ENCODE measurements at places on chromosomes 7 and 10.
A peak's percentile ranks its signal among the peaks of the same experiment; 100 is the strongest.

- no peak for DNase-seq
These were observed 130.0 kb downstream of the ARID5B start for GRCh38 chr10:62031507-62031906.

DNA sequence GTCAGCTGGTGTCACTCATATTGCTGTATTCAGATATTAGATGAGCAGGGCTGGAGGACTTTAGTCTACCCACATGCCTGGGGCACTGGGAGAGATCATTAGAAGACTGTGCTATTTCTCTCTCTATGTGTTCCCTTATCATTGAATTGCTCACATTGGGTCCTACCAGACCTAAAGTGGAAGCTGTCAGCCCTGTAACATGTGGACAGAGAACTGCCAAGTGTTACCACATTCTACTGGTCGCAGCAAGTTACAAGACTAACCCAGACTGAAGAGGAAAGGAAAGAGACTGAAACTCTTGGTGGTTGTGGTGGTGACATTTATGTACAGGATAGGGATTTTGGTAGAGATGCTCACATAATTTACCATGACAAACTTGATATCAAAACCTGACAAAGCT lies 627.1 kb upstream of the FZD8 start:
- DNase-seq: no peak

DNA sequence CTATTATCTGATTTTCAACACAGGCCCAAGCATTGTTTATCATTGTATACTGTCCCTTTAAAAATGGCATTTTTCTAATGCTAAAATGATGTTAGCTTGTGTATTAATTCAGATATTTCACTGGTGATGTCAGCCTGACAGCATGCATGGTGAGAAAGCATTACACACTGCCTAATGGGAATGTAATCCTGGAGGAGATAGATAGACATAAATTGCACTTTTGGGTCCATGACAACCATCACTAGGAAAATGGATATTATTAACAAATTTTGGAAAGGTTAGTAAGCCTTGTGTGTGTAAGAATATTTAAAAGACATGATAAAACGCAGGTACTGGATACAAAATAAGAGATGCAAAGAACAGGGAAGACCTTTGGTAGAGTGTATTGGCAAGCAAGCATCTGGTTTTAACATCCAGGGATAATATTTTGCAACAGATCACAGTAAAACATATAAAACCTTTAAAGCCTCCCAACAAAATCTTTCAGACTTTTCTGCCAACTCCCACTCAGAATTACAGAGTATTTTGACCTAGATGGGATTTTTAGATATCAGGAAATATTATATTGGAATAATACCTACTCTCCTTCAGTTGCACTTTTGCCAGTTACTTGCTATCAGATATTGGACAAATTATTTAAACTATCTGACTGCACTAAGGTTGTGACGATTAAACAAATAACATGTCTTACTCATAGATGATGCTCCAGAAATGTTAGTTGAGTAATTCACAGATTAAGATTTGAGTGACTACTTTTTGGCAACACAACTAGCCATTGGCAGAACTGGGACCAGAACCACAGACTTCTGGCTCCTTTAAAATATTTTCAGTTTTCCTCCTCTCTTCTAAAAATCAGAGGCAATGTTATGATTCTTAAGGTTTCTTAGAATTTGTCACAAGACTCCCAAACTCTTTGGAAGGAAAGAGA lies 291.6 kb upstream of the SEMA3C start:
- no peak for DNase-seq

DNA sequence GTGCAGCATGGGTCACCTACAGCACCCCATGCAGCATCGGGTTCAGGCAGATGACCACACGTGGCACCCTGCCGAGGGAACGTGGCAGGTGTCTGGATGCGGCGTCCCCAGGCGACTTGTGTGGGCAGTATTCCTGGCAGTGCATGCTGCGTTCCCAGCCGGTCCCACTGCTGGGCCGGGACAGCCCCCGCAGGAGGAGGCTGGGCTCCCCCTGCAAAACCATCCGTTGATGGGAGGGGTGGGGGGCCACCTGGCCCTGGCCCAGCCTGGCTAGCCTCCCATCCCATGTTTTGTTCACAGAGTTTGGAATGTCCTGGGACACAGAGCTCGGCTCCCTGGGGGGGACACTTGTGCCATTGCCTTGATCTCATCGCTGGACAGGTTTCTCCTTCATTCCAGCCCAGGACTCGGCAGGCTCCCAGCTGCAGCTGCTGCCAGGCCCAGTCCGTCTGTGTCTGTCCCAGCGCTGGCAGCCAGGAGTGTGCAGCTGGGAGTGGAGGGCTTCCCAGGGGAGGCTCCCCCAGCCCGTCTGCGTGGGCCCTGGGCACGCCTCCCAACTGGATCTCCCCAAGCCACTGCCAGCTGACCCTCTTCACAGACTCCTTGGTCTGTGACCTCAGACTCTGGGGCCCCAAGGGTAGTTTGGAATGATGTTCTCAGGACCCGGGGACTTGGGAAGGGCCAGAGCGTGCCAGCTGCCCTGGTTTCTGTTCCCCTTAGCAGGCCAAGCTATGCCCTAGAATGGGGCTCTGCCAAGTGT lies 32.6 kb downstream of the TMEM270 start:
- DNase-seq: no peak

- DNase-seq: peak; percentile 55
These were observed 27.6 kb upstream of the RNF32 start for GRCh38 chr7:156612930-156613329.

- DNase-seq: no peak
These were observed 11.8 kb downstream of the ZAN start for GRCh38 chr7:100745184-100745583.

- DNase-seq: no peak
These were observed 454.2 kb upstream of the KLF6 start for GRCh38 chr10:4239186-4239585.
